ENCODE measurements at places on chromosomes 11 and 22. TPM values are rescaled to one million over a fixed set of nuclear protein-coding genes. Genes with fewer than 3 reads are reported as not detected.

Gene KRTAP5-11
- not detected for total RNA-seq

Gene RASSF10
- total RNA-seq, result 14.2 TPM

Gene OVOL1
- total RNA-seq, result not detected

Gene ROBO4
- 14.3 TPM for total RNA-seq

Gene NTM
- total RNA-seq, result 144 TPM

Gene TEAD1
- total RNA-seq, result 70.9 TPM

Gene GGT5
- total RNA-seq, result 8.6 TPM

Gene GDPD4
- not detected for total RNA-seq

Gene FOXR1
- total RNA-seq, result not detected

Gene C11orf42
- not detected for total RNA-seq

Gene SLC25A18
- total RNA-seq, result 13.1 TPM

Gene PRG3
- 1.1 TPM for total RNA-seq

Gene ACRV1
- 0.79 TPM for total RNA-seq

Gene ATG2A
- total RNA-seq, result 14.7 TPM

Gene KCNJ1
- 0.06 TPM for total RNA-seq

Gene CCDC87
- 0.59 TPM for total RNA-seq

Gene SLC22A9
- total RNA-seq, result not detected

Gene AMOTL1
- total RNA-seq, result 60.6 TPM

Gene BDNF
- total RNA-seq, result 2.7 TPM

Gene SERPING1
- 131 TPM for total RNA-seq

Gene HBD
- 0.17 TPM for total RNA-seq

Gene OR8G1
- not detected for total RNA-seq
